ENCODE measurements at places on chromosomes 3 and 15.
A peak's percentile ranks its signal among the peaks of the same experiment; 100 is the strongest.

GRCh38 chr15:49163678-49164077, 6.4 kb upstream of the GALK2 start:
- DNase-seq: no peak

GRCh38 chr3:14093831-14094230, 30.8 kb downstream of the CHCHD4 start:
- DNase-seq: no peak

GRCh38 chr3:12342151-12342550, 53.3 kb downstream of the PPARG start:
- DNase-seq: no peak

GRCh38 chr15:55628369-55628730, 40.2 kb upstream of the PYGO1 start:
- DNase-seq: no peak

DNA sequence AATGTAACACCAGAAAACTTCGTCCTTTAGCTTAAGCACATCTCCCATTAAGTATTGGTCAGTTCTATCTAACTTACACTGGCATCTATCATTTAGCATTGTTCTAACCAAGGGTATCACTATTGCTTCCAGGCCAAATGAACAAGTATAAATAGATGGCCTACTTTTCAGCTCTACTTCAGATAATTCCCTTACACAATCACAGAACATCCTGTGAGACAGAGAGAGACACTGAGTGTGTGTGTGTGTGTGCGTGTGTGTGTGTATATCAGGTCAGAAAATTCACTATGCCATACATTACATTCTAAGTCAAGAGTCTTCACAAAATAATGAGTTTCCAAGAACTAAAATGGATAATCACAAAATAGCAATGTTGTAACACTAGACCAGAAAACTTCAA, 39.1 kb downstream of the SCAPER start:
- no peak for DNase-seq

DNA sequence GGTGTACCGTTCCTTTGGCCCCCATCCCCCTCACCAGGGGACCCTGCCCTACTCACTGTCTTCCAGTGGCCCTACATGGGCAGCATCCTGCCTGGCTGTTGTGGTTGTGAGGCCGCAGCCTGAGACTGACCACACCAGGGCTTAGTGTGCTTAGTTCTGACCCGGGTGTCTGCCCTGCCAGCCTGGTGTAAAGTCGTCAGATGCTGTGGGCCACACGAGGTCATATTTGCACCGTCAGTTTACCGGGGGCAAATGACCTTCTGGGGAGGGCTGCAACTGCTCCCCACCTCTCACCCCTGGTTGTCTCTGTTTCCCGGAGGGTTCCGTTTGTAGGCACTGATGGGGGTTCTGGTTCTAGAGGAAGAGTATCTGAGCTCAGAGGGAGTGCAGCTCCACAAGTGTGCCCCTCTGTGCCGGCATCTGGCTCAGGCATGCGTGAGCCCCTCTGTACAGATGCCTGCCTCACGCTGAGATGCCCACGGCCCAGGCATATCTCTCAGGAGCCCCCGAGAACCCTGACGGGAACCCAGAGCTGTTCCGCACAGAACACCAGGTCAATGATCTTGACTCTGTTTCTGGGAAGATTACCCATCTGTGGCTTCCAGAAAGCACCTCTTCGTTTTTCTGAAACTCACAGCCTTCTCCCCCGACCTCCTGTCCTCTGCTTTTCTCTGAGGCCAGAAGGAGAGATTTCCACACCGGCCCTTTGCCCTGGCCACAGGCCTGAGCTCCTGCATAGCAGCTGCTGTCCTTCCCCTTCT, 19.2 kb downstream of the KLF13 start:
- no peak for DNase-seq

- no peak for DNase-seq
Measured at GRCh38 chr15:99169769-99170311, 65.0 kb downstream of the SYNM start.

DNA sequence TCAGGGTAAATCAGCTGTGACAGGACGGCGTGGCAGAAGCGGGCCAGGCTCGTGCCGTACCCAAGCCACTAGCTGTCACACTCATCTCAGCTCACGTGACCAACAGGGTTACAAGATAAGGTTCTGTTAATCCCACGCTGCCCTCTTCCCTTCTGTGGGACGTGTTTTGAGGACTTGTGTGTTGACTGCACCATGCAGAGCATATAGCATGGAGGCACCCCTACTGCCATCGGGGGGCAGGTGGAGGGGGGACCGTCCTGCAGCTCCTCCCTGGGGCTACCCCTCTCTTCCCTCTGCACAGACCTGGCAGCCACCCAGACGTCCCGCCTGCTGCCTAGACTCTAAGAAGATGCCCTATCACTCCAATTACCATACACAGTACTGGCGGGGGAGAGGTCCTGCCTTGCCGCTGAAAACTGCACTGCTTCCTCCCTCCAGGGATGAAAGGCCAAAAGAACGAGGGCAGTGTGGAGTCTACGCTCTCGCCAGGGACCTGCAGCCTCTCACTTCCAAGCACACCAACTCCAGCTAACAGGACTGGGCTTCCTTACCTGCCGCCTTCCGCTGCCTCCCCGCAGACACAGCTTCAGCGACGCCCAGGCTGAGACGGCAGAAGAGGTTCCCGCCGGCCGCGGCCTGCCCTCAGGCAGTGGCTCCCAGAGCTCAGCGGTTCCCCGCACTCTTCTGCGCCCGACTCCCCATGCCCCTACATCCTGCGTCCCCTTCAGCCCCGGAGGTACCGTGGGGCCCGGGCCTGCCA, at the start of gene TNK2:
TNK2 (minus strand) TSS at position 618 of the 760 bp plus-strand sequence. CDS start 19,963 bp downstream, outside the sequence.
- peak; percentile 44 for DNase-seq

GRCh38 chr3:46258525-46258924, 16.3 kb downstream of the CCR3 start:
- no peak for DNase-seq

GRCh38 chr3:71232175-71232679, 351.3 kb downstream of the FOXP1 start:
- no peak for DNase-seq

DNA sequence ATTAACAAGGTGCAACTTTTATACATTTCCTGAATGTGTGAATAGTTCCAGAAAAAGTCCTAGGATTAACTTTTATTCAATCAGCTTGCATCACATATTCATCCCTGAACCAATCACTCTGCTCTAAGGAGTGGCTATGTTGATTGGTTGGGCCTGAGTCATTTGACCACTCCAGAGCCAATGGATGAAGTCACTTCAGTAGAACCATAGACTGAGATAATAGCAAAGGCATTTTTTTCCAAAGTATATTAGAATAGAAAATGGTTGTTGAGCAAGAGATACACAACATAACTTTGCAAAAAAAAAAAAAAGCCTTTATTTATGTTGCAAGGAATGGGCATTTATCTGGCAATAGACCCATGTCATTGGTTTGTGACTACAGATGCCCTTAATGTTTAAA, 55.5 kb upstream of the AGTR1 start:
- no peak for DNase-seq

DNA sequence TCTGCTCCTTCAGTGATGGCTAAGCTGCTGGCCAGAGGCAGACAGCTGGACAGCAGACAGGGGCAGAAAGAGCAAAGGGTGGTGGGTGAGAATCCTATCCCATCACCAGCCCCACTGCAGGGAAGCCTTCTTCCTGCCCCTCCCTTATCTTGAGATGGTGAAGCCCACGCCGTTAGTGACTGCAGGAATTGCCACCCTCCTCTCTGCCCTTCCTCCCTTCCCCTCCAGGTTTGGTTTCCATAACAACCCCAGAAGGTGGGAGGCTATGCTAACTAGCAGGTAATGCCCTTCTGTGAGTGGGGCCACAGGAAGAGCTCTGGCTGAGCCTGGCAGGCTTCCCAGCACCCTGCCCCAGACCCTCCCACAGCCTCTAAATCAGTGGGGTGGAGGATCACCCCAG, 32.8 kb downstream of the SCN5A start:
- DNase-seq: no peak

GRCh38 chr3:52892625-52893311, 4.6 kb downstream of the STIMATE start:
- DNase-seq: no peak

DNA sequence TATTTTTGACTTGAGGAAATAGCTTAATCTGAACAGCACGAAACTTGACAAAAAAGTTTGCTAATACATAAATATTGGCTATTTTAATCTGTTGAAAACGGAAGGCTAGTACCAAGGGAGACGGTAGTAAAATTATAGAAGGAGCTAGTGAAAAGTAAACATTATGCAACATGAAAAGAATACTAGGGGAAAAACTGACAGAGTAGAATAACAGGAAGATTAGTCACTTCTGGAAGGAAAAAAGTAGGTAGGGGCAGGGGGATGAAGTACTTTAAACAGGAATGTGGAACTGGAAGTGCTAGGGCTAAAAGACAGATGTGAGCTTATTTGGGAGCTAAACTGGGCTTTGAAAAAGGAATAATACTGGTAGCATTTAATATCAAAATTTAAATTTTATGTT, 60.1 kb downstream of the MBNL1 start:
- DNase-seq: no peak

- peak; percentile 14 for DNase-seq
Measured at GRCh38 chr3:124883766-124884473, 3.2 kb downstream of the ITGB5 start.

DNA sequence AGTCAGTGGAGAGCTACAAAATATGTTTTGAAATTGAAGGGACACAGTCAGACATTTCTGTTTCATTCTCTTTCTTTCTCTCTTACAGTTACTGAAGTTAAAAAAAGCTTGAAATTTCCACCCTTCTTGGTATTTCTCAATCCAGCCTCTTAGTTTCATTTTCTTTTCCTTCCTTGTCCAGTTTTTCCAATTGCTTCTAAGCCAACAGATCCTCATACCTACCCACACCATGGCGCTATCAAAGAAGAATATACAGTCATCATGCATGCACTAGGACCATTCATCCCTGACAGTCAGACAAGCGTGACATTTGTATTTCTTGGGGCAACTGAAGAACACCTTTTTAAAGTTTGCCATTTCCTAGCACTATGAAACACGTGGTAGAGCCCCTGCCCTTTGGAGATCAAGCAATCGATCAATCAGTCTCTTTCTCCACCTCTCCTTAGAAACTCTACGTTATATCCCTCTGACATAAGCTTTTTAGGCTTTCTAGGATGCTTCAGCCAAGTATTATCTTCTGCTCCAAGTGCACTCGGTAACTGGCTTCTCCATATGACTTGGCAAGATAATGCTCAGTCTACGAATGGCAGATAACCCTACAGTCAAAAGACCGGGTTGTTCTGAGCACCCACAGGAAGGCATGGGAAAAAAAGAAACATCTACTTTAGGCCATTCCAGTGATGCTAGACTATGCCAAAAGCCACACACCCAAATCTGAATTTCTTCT, 65.4 kb downstream of the FBN1 start:
- DNase-seq: no peak

DNA sequence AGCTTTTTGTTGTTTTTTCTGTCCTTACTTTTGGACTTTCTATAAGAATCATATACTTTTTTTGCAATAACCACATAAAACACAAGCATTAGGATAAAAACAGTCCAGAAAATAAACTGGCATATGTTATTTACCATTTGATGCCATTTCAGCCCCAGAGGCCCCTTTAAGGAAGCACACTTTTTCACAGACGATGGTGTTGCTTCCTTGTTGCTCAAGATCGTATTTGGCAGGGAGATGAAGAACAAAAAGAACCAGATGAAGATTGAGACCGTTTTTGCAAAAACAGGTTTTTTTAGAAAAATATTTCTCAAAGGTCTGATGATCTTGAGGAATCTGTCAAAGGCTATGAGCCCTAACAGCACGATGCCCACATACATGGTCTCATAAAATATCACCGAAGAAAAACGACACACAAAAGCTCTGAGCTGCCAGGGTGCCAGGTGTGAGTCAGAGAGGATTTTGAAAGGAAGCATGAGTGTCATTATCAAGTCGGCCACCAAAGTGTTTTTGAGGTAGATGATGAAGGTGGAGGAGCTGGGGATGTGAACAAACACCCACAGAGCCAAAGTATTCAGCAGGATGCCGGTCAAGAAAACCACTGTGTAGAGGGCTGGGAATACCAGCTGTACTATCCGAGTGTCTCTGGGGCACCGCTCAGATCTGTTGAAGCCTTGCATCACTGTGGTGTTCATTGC, 902 bp downstream of the P2RY13 start:
- no peak for DNase-seq

DNA sequence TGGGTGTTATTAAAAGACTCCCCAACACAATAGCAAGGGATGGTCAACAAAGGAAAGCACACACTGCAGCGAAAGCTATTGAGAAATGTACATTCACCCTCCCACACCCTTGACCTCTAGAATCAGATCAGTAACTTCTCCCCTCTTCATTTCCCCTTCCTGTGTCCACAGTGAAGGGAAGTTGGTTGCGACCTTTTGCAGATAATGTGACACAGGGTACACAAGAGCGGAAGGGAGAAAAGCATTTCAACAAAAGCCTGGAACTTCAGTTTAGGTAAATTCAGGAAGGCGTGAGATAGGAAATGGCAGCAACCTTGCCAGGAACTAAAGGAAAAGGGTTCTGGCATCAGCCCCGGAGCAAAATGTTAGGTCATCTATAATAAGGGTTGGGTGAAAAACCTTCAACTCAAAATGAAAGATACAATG, 899.8 kb downstream of the MCTP2 start:
- no peak for DNase-seq

DNA sequence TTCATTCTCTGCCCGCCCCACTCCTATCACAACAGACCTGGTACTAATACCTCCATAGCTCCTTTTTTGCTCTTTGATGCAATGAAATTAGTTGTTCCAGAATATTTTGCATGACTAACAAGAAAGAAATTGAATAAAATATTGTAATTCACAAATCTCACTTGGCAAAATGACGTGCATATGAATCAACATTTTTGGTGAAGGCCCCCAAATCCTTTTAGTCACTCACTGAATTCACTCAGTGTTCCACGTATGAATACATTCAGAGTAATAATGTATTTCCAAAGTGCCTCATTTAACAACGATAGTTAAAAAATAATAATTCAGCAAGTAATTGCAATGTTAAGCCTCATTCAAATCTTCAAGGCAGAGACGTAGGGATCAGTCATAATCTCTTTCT, 148.6 kb upstream of the STRIT1 start:
- DNase-seq: no peak

DNA sequence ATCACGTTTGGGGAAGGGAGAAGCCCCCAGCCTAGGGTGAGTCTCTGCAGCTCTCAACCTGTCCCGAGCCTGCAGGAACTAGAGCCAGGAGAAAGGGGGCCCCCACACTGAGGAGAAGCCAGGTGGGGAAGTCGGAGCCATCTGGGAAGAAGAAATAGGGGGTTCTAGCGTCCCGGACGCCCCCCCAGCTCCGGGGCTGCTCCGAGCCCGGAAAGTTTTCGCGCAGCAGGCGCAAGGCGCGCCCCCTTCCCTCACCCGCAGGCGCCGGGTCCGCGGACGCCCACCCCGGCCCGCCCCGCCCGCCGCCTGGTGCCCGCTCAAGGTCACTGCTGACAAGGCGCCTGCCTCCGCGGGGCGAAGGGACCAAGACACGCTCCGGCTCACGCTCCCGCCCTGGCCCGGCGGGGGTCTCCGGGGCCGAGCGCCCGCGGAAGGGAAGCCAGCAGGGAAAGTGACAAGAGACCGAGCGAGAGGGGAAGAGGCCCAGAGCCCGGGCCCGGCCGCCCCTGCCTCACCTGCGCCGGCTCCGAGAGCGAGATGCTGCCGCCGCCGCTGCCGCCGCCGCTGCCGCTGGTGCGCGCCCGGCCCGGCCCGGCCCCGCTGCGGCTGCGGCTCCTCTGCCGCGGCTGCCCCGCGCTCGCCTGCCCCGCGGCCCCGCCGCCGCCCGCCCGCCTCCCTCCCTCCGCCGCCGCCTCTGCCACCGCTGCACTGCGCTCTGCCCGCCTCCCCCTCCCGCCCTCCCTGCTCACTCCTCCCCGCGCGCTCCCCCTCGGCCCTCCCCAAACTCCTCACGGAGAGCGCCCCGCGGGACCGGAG, 108.4 kb upstream of the SLC6A11 start:
- peak; percentile 68 for DNase-seq

- DNase-seq: peak; percentile 84
Measured at GRCh38 chr15:63122002-63122875, 578 bp downstream of the LACTB start.

GRCh38 chr3:71492566-71492965, 91.0 kb downstream of the FOXP1 start:
- DNase-seq: no peak
